ENCODE measurements at places on chromosomes 7 and 10.

- no peak for DNase-seq
Observed at GRCh38 chr10:23146258-23146657, 45.9 kb upstream of the PTF1A start.

DNA sequence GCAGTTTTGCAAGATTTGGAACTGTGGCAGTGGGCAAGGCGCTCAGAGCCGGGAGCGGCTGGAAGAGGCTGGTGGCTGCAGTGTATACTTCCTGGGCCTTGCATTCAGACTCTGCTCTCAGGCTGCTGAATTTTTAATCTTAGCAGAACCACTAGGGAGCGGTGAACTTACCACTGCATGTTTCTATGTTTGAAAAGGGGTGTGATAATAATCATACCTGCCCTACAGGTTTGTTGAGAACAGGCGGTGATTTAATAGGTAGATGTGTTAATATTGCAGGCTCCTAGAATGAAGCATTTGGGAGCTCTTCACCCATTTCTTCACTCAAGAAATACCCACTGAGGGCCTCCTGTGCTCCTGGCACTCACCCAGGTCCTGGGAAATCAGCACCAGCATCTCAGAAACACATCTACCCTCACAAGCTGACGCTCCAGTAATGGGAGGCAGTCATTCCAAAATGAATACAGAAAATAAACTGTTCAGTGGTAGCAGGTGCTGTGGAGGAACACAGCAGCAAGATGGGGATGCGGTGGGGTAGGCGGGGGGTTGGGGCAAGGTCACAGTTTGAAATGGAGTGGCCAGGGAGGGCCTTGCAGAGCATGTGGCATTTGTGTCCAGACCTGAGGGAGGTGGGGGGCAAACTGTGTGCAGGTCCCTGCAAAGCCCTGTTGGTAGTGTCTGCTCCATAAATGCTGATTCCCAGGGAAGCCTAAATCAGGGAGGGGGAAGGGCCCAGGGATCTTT lies 41.0 kb downstream of the VWA2 start:
- DNase-seq, result no peak

GRCh38 chr10:13102002-13102794 lies 2.2 kb downstream of the OPTN start:
- no peak for DNase-seq

GRCh38 chr10:27449571-27449970 lies 54.5 kb upstream of the RAB18 start:
- no peak for DNase-seq

GRCh38 chr7:35336444-35336843 lies 82.5 kb upstream of the TBX20 start:
- DNase-seq, result no peak

DNA sequence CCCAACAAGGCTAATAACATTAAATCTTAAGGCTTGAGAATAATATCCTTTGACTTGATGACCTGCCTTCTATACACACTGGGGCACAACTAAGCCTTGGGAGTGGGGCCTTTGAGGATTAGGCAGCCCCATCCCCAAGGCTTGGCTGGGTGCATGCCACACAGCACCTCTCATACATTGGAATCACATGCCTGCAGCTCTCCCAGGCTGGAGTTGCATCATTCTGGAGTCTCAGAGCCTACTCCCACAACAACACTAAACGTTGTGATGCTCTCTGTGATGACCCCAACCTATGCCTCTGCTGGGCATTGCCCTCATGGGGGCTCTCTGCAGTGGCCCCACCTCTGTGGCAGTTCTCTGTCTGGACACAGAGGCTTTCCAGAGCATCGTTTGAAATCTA lies 31.9 kb upstream of the SGCE start:
- no peak for DNase-seq

DNA sequence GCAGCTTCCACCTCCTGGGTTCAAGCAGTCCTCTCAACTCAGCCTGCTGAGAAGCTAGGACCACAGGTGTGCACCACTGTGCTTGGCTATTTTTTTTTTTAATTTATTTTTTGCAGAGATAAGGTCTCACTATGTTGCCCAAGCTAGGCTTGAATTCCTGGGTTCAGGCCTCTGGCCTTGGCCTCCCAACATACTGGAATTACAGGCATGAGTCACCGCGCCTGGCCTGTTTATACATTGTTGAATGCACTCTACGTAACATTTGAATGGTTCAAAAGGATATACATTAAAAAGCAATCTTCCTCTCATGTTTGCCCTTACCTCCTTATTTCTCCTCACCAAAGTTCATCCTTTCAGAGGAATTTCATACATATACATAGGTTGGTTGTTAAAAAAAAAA lies 7.2 kb upstream of the SNX10 start:
- no peak for DNase-seq

DNA sequence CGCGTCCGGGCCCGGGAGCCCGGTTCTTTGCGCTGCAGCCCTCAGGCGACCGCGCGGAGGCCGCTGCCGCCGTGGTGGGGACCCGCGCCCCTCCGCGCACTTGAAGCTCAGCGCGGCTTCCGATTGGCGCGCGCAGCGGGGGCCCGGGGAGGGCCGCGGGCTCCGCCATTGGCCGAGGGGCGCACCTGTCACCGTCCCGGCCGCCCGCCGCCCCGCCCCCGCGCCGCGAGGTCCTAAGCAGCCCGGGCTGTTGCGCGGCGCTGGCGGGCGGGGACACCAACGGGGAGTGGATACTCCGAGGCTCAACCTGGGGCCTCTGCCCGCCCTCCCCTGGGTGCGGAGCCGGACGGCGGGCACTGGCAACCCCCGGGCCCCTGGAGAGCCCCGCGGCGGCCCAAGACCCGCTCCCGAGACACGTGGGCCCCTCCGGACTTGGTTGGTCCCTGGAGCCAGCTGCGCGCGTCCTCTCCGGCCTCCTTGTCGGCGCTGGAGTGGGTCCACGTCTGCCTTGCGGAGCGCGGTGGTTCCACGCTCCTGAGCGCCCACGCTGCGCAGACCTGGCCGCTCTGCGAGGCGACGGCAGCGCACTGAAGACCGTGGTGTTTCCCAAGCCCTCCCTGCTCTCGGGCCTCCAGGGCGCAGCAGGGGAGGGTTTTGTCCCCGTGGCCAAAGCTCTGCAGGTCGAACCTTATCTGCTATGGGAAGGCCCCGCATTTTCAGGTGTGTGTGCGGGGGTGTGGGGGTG lies at the start of gene MNX1:
Gene MNX1, minus strand, starts transcription at position 76 of the 745 bp plus-strand sequence. CDS start 313 bp downstream, outside the sequence.
- peak; percentile 89 for DNase-seq

DNA sequence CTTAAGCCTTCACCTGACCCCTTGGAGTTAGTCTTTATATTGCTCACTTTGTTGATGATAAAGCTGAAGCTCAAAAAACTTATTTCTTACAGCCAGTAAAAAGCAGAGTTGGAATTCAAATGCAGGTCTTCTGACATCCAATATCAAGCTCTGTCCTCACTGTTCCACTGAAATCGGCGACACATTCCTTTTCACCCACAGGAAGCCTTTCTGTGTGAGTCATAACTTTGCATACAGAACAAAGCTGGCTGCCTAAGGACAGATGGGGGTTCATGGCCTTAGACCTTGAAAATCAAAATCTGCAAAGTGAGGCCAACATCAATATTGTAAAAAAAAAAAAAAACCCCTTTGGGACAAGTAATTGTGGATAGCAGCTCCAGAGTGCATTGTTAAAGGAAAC lies 21.8 kb upstream of the AKR1B1 start:
- DNase-seq, result no peak

- DNase-seq, result no peak
Observed at GRCh38 chr10:118672766-118673715, 77.6 kb upstream of the PRLHR start.

DNA sequence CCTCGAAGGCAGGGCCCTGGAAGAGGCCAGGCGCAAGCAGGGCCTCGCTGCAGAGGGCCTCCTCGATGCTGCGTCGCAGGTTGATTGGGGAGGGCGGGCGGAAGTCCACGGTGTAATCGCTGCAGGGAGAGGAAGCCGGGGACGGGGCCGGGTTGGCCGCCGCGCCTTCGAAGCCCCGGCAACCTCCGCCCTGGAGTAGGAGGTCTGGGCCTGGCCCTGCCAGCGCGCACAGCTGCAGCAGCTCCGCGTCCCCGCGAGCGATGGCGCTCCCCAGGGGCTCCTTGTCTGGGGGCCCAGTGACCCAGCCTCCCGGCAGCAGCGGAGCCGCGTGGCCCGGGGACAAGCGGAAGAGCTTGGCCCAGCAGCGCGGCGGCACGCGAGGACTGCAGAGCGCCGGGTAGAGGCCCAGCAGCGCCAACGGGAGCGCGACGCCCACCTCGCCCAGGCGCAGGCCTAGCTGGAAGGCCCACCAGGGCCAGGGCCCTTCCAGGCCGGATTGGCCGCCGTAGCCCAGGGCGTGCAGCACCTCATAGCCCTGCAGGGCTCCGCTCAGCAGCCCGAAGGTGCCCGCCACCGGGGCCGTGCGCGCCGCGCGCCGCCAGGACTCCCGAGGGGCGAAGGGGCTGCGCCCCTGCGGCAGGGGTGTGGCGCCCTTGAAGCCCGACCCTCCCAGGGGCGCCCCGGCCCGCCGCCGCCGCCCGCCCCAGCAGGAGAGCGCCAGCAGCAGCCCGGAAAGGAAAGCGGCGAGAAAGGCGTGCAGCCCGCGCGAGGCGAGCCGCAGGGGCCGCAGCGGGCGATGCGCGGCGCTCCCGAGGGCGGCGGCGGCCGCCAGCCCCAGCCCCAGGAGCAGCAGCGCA lies 7.8 kb upstream of the RBM28 start:
- DNase-seq, result no peak

DNA sequence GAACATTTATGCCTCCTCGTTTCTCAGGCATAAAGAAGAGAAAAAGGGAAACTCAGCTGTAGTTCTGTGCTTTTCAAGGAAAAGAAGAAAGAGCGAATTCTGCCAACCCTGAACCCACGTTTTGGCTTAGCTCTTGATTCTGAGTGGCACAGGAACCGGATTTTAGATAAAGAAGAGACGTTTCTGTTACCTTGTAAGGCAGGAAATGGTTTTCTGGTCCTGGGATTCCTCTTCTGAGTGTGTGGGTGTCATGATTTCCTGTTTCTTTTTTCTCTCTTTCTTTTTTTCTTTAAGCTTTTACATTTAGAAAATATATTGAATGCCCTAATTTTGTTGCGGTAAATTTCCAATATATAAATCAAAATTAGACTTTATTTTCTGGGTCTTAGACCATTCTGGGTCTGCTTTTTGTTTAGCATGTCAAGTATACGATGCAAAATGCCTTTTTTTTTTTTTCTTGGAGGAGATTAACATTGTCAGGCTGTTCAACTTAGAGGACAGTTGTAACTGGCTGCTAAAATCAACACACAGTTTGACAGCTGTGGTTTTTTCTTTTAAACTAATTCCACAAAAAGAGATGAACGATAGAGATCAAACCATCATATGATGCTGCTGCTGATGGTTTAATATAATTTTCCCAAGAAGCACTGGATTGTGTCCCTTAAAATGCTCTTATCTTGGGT lies 190.8 kb downstream of the GATA3 start:
- no peak for DNase-seq

GRCh38 chr7:9240001-9240400 lies 806.6 kb downstream of the NXPH1 start:
- DNase-seq, result no peak

GRCh38 chr7:1022801-1023465 lies 21.4 kb upstream of the GPR146 start:
- no peak for DNase-seq

- DNase-seq, result no peak
Observed at GRCh38 chr7:69599286-69599954, 1.1 kb downstream of the AUTS2 start.

- DNase-seq, result no peak
Observed at GRCh38 chr10:102935939-102936605, 18.0 kb downstream of the CNNM2 start.

GRCh38 chr7:130292682-130293257 lies at the start of gene CPA4:
Gene CPA4, plus strand, starts transcription at chr7:130293161. Its CDS starts 20 bp downstream, at chr7:130293181.
- no peak for DNase-seq

DNA sequence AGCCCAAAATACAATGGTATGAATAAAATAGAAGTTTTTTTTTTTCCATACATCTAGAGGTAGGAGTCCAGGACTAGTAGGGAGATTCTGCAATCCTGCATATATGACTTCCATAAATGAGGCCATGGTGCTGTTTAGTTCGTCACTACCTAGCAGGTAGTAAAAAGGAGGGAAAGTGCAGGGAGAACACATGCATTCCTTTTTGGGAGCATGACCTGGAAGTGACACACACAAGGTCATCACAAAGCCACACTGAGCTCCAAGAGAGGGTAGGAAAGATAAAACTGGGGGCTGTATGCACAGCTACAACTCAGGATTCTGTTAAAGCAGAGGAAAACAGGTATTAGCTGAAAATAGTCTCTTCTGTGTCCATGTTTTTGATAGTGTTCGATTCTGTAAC lies 2.2 kb downstream of the CROT start:
- no peak for DNase-seq

DNA sequence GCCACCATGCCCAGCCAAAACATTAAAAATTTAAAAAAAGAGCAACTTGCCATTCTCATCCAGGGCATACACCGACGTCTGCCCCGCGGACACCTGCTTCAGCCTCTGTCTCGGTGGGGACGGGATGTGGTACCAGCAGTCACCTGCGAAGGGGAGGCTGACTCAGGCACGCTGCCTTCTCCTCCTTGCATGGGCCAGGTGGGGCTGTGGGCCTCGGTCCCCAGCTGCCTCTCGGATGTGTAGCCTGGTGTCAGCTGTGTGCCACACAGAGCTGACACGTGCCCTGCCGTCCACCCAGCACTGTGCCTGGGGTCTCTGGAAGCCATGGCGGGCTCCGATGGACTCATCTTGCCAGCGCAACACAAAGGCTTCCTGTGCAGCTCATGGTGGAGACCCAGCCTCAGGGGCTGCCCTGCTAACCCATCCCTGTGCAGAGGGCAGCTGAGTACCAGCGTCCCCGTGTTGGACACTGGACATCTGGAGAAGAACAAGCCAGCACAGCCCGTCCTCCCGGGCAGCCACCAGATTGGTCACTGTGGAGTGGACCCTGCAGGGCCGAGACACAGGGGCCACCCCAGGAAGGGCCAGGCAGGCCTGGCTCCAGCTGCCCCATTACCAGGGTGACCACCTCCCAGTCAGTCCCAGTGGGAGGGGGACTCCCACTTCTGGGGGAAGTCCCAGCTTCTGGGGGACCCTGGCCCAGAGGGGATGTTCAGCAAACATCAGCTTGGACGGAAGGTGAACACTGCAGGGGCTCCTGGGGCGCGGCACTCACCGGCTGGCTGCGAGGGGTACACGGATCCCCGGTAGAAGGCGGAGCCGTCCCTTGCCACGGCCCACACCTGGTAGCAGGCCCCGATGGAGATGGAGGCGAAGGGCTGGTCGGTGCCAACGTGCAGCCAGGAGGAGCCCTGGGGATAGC lies 10.6 kb downstream of the BHLHA15 start:
- no peak for DNase-seq

DNA sequence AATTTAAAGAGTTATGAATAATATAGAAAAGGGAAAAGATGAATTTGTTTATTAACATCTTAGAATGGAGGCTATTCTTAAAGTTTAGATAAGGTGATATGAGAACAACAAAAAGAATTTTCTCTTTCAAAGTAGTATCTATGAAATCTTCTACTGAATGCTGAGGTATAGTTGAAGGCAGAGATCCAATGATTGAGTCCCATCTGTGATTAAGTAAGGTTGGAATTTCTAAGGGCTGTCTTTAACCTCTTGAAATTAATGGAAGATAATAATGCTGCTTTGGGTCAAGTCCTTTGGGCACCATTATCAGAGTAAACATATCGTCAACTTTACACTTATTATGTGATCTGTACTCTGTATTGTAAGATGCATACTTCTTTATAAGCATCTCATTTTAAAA lies 307.9 kb downstream of the PRKG1 start:
- no peak for DNase-seq

Data from GDM1 (cell line).